Aorta (tissue), 5 donors: ENCODE measurements at places on chromosomes 6 and 20.

DNA sequence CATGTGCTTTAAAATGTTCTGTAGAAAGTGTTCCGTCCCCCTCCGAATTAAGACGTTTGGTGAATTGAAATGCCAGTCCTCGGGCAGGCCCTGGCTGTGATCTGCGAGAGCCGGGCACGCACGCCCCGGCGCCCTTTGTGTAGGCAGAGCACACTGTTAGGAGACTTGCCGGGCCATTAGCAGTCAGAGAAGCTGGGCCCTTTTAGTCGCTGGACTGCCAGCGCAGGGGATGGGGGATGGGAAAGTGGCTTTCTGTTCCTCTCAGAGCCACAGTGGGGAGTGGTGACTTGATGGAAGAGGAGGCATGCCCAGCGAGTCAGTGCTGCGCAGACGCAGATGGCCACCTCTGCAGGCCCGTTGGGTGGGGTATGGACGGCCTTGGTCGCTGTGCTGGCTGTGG, 2.2 kb downstream of the PPP1R3G start:
- DNase-seq: peak; percentile 82

GRCh38 chr6:139452148-139452876, 77.9 kb upstream of the CITED2 start:
- DNase-seq: no peak

GRCh38 chr20:13775867-13776266, 8.9 kb downstream of the ESF1 start:
- DNase-seq: no peak

DNA sequence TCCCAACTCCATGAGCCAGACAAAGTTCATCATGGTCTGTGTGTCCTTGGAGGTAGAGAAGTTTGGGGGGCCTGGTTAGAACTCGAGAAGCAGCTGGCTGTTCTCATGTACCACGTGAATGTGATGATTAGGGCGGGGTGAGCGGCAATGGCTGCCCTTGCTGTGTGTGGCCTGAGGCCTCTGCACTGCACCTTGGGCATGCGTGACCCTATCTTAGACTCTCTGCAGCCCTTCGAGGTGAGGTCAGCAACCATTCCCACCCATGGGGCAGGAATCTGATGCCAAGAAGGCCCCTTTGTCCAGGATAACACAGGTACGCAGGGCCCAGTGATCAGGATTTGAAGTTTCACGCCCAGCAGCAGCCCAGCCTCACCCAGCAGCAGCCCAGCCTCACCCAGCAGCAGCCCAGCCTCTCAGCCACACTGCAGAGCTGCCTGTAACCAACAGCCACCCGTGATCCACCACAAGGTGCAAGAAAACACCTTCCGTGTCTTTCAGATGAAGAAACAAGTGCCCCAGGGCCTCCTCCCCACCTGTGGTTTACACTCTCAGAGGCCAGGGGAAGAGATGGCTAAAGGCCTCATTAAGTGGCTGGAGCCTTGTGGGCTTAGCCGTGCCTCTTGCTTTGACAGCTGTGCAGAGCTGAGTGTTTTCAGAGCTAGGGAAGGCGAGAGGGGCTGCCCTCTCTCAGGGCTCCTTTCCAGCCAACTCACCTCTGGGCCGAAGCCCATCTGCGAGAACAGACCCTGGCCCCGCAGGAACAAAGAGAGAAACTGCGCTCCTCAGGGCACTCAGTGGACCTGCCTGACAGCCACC, 195.2 kb upstream of the CDH4 start:
- no peak for DNase-seq

DNA sequence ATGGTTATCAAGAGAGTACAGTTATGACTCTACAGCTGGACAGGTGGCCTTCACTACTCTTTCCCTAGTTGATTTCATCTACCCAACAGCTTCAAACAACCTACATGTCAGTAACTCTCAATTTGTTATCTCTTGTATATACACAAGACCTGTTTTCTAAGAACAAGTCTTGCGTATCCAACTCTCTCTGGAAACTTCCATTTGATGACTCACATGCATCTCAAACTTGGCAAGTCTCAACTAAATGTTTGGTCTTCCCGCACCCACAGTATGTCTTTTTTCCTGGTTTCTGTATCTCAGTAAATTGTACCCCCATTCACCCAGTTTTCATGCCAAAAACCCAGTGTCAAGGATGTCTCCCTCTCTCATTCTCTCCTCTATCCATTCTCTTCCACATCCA, 97.7 kb downstream of the BTBD9 start:
- DNase-seq: no peak

GRCh38 chr20:58566981-58567380, 51.8 kb upstream of the APCDD1L start:
- DNase-seq: peak; percentile 8

- DNase-seq: no peak
Observed at GRCh38 chr20:3307725-3308124, 68.7 kb upstream of the SLC4A11 start.

DNA sequence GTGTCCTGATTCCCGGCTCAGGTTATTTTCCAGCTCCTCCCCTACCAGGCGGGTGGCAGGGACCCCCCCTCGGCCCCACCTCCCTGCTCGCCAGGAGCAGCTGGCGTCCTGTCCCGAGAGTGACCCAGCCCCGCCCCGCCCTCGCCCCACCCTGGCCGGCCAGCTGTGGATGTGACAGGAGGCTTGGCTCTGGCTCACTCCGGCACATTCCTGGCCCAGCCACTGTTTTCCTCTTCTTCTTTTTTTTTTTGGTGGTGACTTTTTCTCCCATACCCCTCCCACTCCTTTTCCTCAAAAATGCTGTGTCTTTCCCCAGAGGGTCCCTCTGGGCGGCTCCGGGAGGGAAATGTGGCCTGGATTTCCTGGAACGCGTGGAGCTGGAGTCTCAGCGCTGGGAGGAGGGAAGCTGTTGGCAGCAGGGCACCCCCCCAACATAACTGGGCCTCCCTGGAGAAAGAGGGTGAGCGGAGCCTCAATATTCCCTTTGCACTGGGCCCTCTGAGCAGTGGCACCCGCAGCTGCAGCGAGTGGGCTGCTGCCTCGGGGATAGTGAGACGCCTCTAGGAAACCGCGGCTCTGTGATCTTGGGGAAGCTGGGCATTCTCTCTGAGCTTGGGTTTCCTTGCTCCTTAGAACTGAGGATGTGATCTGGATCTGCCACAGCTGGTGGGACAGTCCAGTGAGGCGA, 28.3 kb upstream of the CSNK2A1 start:
- DNase-seq: peak; percentile 57

DNA sequence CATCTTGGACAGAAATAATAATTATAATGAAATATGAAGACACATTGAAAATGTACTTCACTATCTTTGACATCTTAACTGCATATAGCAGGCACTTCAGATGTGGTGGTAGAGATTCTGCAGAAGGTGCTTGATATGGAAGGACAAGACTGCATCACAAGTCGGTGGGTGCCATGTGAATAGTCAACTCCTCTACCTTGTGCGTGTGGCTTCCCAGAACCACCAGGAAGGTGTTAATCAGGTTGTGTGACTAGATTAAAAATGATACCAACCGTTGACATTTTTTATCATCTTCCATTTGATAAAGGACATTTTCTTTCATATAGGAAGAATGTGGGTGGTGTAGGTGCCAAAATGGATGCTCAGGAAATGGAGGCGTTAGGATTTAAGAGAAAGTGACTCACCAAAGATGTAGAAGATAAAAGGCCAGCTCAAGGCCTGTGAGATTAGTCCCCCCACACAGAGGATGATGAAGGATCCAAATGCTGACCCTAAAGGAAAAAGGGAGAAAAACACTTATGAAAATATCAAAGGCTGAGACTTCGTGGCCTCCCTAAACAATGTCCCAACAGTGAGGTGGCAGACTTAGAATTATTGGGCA, 12.3 kb downstream of the SLC17A2 start:
- no peak for DNase-seq

GRCh38 chr6:14263881-14264424, 146.4 kb downstream of the CD83 start:
- no peak for DNase-seq

DNA sequence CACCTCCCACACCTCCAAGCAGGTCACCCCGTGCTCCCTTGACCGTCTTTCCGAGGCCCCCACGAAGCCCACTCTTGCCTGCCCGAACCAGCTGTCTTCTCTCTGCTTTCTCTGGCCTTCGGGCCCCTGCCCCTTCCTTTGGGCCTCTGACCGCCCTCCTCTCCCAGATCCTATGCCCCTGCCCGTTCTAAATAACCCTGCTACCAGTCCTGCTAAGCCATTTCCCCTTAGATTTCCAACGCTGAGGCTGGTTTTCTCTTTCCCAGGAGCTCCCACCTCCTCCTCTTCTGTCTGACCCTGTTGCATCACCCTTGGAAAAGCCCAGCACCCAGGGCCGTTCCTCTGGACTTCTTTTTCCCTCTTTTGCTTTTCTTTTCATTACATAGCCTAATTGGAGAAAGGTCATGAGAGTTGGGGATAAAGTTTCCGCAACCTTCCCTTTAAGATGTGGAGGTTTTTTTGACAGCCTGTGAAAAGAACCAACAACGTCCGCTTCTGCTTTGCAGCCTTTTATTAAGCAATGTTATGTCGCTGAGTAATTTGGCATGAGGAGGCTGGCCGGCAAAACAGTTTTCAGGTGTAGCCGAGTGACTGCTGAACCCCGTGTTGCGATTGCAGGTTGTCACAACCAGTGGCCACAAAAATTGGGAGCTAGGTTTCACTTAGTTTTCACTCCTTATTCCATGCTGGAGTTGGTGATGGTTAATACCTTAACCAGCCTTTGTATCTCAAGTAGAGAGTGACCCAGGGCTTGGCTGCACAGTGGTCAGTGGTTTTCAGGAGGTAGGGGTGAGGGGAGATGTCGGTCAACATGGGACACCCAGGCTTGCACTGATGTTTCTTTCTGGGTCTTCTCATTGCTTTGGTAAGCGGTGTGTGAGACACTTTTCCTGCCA, 970 bp downstream of the BLTP3A start:
- no peak for DNase-seq

GRCh38 chr6:52550014-52550575, 26.8 kb downstream of the TRAM2 start:
- DNase-seq: no peak

DNA sequence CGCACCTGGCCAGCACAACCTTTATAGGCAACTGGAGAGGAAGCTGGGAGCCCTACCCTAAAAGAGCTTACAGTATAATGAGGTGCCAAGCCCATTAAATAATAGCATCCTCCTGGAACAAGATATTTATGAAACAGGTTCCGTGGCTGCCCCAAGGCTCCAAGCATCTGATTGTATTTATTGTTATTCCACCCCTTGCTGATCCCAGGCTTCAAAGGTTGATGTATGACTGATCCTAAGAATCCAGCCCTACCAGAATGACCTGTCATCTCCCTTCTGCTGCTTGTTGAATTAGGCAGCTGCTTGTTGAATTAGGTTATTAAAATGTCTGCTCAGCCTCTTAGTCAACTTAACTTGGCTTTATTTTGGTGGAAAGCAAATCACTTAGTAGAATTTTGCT, 35.2 kb upstream of the SASH1 start:
- DNase-seq: no peak

DNA sequence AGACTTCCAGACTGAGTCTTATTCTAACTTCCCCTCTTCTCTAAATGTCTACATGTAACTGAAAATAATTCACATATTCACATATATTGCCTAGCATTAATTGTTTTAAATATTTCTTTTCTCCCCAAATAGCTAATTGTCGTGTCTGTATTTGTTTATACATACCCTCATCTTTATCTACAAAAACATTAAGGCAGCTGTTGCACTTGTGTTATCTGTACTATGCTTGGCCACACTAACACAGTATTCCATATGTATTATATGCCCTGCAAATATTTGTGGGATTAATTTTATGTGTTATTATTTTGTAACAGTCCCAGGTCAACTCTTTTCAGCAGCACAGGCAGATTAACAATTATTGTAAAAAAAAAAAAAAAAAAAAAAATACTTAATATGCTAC, 11.7 kb downstream of the HDAC2 start:
- DNase-seq: no peak

- DNase-seq: no peak
Observed at GRCh38 chr6:14849185-14849584, 396.7 kb upstream of the JARID2 start.

DNA sequence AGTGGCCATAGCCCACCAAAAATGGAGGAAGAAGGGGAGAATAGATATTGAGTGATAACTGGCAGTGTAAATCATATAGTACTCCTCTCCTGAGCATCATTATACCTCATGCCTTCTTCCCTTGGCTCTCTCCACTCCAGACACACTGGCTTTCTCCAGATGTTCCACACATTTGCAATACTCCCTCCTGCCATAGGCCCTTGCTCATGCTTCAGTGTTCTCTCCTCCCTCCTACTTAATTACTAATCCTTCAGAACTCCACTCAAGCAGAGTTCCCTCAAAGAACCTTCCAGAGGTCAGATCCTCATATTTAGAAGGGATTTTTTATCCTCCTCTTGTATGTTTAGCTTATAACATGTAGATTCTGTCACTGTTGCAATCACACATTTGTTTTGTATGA, 279.5 kb upstream of the SUPT3H start:
- DNase-seq: no peak

DNA sequence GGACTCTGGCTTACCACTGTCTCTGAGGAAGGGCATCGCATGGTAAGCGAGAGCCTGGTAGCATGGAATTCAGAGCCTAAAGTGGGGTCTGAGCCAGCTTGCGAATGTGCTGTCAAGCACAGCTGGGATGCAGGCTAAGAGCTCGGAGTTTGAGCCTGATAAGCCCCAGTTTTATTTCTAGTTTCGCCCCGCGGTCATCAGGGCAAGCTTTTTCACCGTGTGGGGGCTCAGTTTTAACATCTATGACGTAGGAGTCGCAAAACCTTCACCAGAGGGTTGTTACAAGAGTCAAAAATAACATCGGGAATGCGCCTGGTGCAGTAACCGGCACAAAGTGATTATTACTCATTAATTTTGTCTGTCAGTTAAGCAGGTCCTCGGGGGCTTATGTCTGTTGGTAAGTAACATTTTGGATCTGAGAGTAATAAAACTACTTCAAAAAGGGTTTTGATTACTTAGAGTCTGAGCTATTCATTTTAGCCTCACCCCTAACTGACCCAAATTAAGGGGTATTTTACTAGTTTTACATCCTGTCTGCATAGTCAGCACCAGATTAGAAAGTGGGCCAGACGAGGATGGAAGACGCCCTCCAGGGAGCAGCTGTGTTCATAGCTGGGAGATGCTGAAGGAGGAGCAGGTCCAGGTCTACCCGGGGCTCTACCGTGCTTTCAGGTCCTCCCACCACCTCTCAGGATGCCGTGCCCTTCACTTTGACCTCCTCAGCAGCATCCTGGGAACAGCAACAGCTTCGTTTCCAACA, 29.7 kb downstream of the SLC22A23 start:
- no peak for DNase-seq

DNA sequence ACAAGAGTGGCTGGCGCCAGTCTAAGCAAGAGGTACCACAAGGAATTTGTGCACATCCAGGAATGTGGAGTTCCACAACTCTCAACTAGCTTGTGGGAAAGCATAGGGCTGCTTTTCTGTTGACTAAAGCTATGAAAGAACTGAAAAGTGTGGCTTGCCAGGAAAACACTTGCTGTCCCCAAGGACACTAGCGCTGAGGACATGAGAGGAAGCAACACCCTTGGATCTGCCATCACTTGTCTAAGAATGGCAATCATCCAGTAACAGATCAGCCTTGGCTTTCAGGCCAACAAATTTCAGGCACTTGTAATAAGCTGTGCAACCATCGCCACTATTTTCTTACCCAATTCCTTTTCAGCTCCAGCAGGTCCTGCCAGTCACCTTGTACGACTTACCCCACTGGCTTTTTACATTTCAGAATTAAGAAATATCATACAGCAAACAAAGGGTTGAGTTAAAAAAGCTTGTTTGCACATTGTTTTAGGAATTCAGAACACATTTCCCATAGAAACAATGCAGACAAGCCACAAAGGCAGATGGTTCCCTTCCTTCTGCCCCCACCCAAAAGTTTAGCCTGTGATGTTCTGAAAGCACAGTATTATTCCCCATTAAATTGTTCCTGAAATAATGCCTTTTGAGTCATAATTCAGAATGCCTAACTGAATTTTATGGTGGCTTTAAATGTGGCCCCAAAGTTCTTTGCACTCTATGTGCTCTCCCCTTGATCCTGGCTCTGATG, 57.9 kb upstream of the SSTR4 start:
- DNase-seq: no peak
